NCI-H446 (cell line): ENCODE measurements at places on chromosomes 7 and 10.

- peak; percentile 18 for DNase-seq
Observed at GRCh38 chr7:100215895-100216294, 3.9 kb upstream of the PVRIG start.

GRCh38 chr7:79506481-79506880, 53.0 kb upstream of the MAGI2 start:
- DNase-seq = no peak

GRCh38 chr10:6228010-6228511, 25.3 kb downstream of the PFKFB3 start:
- no peak for DNase-seq

- DNase-seq = peak; percentile 68
Observed at GRCh38 chr7:82559193-82559805, 115.7 kb upstream of the CACNA2D1 start.

- no peak for DNase-seq
Observed at GRCh38 chr7:140673063-140673773, 473 bp downstream of the ADCK2 start.
